ENCODE measurements at places on chromosomes 7 and 10.

DNA sequence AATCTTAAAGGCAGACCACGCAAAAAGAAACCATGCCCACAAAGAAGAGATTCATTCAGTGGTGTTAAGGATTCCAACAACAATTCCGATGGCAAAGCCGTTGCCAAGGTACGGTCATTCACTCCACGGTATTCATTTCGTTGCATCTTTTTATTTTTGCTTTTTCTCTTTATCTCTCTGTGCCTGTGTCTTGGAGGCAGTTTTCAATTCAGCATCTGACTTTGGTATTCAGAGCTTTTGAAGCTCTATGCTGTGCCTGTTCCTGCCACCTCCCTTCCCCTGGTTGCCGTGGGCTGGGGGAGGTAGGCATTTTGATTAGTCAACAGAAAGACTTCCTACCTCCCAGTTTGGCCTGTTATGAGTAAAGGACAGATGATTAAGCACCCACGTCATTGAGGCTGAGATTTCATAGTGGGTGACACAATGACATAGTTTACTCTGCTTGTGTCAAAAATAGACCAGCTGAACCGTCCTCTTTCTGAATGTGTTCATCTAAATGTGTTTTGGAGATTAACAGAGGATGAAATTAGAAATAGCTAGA is 149.5 kb downstream of the ARID5B start:
- no peak for DNase-seq

GRCh38 chr7:26554952-26555351 is 263.3 kb downstream of the SNX10 start:
- DNase-seq, result no peak

DNA sequence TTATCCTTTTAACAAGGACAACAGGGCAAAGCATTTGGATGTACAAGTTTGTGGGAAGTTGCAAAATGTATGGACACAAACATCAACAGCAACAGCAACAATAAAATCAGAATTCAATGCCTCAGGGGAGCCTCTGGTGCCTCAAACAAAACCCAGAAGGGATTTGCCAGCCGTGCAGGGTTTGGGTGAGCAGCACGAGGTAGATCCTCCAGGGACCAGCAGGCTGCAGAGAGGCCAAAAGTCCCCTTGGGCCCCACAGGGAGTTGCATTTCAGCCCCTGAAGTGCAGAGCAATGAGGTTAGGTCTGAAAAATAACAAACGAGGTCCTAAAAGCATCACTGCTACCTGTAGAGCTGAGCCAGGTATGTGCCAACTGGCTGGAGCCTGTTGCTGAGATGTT is 51.7 kb upstream of the CPXM2 start:
- DNase-seq, result no peak

- DNase-seq, result no peak
These were observed 174.7 kb upstream of the TCF7L2 start for GRCh38 chr10:112775381-112775780.

DNA sequence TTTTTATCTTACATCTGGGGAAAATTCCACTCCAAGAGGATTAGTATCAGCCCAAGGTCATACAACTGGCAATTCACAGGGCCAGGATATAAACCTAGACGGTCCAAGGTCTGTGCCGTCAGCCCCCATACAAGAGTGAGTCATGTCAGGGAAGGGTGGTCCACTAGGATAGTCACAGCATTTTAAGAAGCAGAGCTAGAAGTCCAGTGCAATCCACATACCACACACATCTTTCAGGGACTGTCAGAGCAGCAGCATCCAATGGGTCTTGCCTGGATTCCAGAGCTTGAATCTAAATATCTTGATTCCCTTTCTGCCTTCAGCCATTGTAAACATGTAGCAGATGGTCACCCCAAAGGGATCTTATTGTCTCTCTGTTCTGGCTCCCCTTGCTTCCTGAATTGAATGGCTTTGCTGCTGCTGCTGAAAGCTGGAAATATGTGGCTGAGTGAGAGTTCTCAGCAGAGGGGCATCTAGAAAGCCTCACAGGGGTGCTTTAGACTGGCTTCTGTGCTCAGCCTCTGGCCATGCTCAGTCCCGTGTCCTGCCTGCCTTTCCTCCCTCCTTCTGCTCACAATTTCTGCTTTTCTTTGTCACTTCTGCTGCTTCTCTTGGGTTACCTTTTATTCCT is 9.9 kb upstream of the OR6V1 start:
- DNase-seq, result no peak

Measured in cardiac septum (tissue), 1 donor.